ENCODE measurements at places on chromosomes 12 and 14.

GRCh38 chr12:1911598-1912575 lies 6.6 kb downstream of the CACNA2D4 start:
- peak; percentile 98 for DNase-seq

DNA sequence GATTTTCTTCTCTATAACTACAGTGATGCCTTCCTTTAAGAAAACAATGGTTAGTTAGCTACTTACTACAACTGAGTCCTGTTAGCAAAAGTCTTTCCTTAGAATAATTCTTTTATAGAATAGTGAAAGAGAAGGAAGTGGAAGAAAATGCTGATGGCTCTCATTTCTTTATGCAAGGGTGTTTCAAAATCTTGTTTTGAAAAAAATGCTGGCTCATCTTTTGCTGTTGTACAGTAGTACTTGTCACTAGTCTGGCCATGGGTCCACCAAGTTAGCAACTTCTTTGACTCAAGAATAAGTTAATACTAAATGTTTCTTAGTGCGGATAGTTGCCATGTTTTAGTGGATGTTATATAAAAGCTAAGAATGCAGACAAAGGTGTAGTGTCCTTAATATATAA lies 225.4 kb downstream of the PTPRO start:
- DNase-seq = no peak

DNA sequence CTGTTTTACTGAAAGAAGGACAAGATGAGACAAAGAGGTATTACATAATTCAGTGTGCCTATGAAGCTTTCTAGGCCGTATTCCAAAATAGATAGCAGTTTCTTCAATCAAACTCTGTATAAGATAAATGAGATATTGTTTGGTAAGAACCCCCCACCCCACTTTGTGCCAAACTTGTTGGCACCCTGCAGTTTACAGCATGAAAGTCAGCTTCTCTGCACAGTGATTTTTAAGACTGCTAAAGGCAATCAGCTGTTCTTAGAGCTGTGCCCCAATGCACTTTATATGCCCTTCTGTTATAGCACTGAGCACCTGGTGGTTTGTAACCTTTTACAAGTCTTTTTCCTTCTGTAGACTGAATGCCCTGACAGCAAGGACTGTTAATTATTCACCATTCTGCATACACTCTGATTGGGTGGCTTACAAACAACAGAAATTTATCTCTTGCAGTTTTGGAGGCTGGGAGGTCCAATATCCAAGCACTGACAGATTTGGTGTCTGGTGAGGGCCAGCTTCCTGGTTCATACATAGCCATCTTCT lies 76.7 kb downstream of the ANO4 start:
- DNase-seq = no peak

DNA sequence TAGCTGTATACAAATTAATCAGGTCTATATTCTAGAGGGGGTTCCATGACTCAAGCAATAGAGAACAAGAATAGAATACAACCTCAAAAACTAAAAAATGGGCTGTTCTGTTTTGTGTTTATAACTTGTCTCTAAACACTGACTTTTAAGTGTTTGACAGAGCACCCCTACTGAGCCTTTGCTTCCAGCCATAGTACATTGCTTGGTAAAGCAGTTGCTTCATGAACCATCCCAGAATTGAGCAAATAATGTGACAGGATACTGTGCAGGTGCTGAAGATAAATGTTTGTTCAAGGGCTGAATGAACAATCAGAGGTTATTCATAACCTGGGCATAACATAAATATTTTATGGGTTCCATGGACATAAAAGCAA lies 11.5 kb downstream of the SPTSSA start:
- DNase-seq = peak; percentile 94

- no peak for DNase-seq
Measured at GRCh38 chr12:109760930-109761921, 47.6 kb downstream of the FAM222A start.

DNA sequence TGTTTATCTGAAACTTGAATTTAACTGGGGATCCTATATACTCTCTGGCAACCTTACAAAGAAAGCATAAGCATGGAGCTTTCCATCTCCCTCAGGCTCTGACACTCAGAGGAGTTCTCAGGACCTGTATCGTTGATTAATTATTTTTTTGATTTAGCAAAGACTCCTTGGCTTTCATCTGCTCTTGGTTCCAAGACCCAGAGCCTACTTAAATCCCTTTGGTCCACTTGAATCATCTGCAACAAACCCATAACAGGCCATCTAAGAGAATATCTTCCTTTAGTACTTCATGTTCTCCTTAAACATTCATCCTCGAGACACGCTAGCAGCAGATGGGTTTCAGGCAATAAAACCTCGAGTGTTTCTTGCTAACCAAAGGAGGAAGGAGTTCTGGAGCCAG lies 85.4 kb downstream of the ZFP36L1 start:
- DNase-seq = no peak

- DNase-seq = no peak
Measured at GRCh38 chr12:113479590-113480335, 8.1 kb upstream of the LHX5 start.

- DNase-seq = peak; percentile 8
Measured at GRCh38 chr14:85909581-85909980, 379.6 kb downstream of the FLRT2 start.

- no peak for DNase-seq
Measured at GRCh38 chr12:52003016-52003550, 3.7 kb upstream of the TAMALIN start.

- DNase-seq = no peak
Measured at GRCh38 chr14:38775986-38776385, 327.0 kb downstream of the SEC23A start.

GRCh38 chr12:62613081-62613480 lies 146.5 kb downstream of the MON2 start:
- no peak for DNase-seq

DNA sequence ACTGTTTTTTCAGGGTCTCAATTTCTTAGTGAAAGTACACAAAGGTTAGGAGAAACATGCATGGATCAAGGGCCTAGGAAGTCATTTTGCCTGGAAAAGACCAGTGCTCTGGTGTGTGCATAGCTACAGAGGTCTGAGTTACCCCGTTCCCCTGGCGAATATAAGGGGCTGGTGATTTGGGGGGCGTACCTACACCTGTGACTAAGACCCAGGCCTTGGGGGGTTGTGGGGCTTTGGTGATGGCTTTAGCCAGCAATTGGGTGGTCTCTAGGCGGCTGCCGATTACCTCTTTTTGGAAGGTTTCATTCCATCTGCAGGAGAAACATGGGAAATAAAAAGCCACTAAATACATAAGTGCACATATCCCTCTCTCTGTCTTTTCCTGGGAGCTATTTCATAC lies 1.1 kb downstream of the SDR39U1 start:
- no peak for DNase-seq

DNA sequence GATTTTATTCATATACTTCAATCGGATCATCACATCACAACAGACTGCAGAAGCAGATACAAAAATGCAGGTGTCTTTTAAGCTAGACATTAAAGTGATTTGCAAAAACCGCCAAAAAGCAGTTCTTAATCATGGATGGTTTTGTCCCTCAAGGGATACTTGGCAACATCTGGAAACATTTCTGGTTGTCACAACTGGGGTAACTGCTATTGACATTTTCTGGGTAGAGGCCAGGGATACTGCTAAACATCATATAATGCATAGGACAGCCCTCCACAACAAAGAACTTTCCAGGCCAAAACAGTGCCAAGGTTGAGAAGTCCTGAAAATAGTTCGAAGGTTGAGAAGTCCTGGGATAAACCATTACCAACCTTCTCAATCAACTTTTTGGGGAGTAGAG lies 101.8 kb upstream of the BBS10 start:
- no peak for DNase-seq

GRCh38 chr12:109817627-109818231 lies 15.5 kb downstream of the TRPV4 start:
- DNase-seq = no peak

GRCh38 chr12:6963016-6963731 lies 7.3 kb downstream of the PHB2 start:
- peak; percentile 16 for DNase-seq

- DNase-seq = no peak
Measured at GRCh38 chr14:94970941-94971730, 186.2 kb downstream of the DICER1 start.

DNA sequence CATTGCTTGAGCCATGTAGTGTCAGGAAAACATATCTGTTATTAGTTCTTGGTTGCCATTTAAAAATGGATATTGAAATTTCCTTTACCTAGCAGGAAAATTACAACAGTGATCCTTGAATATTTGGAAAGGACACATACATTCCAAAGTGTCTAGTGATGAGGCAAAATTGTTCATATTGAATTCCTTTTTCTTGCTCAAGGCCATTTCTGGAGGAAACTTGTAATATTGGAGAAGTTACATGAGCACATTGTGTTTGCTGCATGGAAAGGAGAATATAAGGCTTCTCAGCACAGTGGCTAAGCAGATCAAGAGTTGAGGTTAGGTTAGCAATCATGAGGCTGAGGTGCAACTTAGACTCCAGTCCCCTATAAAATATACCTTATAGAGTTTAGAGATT lies 121.9 kb downstream of the PDE3A start:
- DNase-seq = no peak

DNA sequence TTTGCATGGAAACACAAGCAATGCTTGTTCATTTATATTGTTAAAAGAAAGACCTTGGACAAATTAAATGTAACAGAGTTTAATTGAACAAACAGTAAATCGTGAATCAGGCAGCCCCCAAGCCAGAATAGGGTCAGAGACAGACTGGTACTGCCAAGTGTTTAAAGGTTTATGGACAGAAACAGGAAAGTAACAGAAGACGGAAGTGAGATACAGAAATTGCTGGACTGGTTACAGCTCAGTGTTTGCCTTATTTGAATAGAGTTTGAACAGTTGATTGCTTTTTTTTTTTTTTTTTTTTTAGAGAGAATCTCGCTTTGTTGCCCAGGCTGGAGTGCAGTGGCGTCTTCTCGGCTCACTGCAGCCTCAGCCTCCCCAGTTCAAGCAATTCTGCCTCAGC lies 50.3 kb downstream of the DAO start:
- DNase-seq = no peak

GRCh38 chr12:8823565-8824300 lies 1.3 kb downstream of the A2ML1 start:
- no peak for DNase-seq

DNA sequence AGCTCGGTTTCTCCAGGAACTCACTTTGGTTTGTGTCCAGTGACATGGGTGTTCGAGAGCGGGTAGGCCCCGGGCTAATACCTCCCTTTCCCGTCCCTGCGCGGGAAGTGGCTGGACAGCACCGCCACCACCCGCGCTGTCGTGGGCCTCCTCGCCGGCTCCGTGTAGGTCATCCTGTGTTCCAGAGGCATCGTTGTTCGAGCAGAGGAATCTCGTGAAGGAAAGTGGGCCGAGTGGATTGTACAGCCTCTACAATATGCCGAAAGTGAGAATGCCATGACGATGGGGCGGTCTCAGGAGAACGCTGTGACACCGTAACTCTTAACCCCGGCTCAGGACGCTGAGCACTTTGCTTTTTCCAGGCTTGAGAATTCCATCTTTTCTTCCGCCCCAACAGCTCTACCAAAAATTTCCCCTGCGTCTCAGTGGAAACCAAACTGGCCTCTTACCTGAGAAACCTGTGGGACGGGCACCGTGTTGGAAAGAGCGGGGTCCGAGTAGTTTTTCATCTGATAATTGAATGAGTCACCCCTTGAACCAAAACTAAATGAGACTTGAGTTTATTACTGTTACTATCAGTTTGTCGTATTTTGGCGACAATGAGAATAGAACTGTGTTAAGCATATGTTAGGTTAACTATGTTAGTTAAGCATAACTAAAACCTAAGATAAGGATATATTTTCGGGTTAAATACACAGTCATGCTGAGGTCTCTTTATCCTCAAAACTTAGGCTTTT lies 510 bp downstream of the EIF2S1 start:
- no peak for DNase-seq

GRCh38 chr12:106369624-106370346 lies 12.2 kb downstream of the POLR3B start:
- DNase-seq = no peak

DNA sequence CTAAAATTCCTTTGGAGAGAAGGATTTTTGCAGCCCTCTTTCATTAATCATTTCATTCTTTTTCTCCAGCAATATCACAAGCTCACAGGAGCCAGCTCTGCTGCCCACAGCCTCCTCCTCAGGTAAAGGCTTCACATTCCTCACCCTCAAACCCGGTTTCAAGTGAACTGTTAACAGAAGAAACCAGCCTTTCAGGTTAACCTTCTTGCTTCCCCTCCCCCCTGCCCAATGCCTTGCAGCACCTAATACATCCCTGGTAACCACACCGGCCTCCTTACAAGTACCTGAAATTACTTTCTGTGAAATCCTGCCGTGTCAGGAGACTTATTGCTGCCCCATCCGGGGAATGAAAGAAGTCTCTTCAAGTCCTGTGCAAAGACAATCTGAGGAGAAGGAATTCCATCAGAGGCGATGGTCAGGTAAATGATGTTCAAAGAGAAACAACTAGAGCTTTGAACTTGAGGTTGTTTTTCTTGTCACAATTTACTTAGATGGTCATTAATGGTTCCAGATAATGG lies 111.2 kb downstream of the MYRFL start:
- no peak for DNase-seq

DNA sequence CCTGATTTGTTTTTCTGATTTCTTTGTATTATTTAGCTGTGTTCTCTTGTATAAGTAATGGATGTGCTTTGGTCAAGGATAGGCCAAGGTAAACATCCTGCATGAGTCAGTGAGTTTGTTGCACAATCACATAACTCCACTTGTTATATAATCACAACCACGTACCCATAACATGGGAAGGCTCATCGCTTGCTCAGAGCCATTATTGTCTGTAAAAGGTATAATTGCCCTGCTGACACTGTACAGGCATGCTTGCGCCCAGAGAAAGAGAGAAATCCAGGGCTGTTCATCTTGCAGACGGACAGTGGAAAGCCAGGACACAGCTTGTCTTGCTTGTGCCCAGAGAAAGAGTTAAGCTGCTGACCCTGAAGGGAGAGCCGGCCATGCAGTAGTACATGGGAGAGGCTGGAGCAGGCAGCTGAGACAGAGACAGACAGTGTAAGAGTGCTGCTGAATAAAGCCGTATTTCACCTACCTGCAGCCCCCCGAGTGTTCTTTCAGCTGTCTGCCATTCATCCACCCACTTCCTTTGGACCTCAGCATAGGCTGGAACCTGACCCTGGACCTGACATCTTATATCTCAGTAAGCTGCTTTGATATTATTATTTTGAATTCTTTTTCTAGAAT lies 174.7 kb upstream of the DAAM1 start:
- no peak for DNase-seq

DNA sequence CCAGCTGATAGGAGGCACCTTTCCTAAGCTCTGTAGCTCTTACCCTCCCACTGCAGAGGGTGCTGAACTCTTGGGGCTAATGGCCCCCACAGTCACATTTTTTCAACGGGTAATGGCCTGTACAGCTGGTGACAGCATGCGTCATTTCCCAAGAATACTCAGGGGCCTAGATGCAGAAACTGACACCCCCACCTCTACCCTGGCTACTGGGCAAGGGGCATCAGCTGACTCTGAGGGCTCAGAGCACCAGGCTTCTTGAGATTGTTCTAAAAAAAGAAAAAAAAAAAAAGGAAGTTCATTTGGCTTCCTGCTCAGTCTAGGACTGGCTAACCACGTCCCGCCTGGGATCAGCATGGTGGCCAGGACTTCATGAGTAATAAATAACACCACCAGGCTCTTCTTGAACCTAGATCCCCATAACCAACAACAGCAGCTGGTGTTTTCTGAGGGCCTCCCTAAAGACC lies 35.2 kb downstream of the ZFP36L1 start:
- DNase-seq = no peak
